Foreskin keratinocyte (primary cell): ENCODE measurements at places on chromosomes 16 and 17.

DNA sequence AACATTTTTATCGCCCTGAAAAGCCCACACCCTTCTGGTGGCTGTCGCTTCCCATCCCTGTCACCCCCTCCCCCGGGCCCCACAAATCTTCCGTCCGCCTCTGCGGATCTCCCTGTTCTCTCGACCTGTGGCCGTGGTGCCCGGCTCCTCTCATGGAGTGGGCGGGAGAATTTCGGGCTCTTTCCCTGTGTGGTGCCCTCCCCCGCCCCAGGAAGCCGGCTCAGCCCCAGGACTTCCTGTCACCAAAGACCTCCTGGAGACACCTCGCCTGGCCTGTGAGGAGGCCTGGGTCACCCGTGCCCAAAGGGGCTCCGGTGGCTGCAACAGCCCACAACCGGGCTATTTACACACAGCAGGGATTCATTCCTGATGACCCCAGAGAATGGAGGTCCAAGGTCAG lies 26.1 kb upstream of the UBE2I start:
- no peak for DNase-seq

DNA sequence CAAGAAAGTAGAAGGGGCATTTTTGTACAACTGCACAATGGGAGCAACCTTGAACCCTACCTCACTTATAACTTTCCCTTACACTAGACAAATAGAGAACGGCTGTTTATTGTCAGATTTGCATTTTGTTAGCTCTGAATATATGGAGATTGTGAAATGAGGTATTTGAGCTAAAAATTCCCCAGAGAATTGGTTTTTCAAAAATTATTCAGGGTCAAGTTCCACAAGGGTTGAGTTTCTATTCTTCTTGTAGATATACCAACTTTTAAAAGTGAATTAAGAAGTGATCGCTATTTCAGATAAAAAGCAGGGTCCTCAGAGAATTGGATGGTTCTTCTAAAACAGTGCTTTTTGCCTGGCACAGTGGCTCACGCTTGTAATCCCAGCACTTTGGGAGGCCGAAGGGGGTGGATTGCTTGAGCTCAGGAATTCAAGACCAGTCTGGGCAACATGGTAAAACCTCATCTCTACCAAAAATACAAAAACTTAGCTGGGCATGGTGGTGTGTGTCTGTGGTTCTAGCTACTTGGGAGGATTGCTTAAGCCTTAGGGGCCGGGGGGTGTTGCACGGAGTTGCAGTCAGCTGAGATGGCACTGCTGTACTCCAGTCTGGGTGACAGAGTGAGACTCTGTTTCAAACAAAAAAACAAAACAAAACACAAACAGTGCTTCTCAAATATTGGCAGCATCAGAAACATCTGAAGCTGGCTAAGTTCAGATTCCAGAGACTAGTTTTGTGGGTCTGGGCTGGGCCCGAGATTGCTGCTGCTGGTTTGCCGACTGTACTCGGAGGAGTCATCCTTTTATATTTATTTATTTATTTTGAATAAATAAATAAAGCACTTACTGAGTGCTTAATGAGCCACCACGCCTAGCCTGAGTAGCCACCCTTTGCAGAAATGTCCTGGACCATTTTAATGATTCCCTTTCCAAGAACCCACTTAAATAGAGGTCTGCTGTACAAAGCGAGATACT lies 50.9 kb downstream of the PECAM1 start:
- no peak for DNase-seq

GRCh38 chr16:71927787-71928186 lies 32.5 kb downstream of the IST1 start:
- no peak for DNase-seq

DNA sequence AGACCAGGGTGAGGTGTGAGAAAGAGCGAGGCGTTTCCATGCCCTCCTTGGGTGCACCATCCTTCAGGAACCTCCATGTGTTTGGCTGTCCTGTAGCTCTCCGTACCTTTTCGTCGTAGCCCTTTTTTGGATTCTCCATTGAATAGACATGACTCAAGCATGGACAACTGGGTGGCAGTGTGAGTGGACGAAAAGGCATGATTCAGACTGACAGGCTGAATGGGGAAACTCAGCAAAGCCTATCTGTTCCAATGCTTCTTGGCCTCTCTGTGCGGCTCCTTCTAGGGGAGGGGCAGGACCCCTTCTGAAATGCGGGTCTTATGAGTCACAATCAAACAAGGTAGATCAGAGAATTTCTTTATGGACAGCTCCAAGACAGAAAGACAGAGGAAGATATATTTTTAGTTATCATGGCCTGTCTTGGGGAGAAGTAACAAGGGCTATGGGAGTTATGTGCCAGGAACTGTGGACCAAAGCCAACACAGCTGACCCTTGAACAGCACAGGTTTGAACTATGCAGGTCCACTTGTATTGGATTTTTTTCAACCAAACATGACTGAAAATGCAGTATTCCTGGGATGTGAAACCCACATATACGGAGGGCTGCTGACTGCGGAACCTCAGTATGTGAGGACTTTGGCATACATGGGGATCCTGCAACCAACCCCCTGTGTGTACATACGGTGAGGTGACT lies 22.9 kb downstream of the ADORA2B start:
- DNase-seq: no peak

DNA sequence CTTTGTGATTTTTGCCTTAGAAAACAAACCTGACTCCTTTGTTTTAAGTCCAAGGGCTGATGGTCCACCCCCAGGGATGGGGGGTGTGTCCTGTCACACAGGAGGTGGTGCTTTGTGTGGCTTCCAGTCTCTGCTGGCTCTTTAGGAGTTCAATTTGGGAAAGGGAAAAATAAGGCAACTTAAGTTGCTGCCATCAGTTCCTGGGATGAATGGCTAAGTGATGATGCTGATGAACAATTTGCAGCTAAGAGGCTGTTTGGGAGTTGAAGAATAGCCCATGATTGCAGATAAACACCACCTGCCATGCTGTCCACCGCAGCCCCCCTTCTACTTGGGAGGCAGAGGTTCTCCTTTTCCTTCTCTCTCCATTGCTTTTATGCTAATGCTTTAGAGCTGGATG lies 40.2 kb downstream of the ARL4D start:
- DNase-seq: no peak

GRCh38 chr16:51408357-51408756 lies 257.3 kb upstream of the SALL1 start:
- DNase-seq: peak; percentile 37

DNA sequence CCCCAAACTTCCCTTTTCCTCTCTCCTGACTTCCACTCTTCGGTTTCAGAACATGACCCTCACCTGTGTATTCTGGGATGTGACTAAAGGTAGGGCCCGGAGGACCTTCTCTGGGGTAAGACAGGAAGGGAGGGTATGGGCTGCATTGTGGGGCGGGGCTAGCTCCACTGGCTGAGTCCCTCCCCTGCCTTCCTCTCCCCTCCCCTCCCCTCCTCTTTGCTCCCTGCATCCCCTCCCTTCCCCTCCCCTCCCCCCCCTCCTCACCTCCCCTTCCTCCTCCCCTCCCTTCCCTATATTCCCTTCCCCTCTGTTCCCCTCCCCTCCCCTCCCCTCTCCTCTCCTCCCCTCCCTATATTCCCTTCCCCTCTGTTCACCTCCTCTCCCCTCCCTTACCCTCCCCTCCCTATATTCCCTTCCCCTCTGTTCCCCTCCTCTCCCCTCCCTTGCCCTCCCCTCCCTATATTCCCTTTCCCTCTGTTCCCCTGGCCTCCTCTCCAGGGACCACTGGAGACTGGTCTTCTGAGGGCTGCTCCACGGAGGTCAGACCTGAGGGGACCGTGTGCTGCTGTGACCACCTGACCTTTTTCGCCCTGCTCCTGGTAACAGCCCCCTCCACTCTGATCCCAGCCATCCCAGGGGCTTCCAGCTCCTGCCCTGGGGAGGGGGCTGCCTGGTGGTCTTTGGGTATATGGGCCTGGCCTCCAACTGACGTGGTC lies 11.8 kb downstream of the ADGRG3 start:
- no peak for DNase-seq

GRCh38 chr16:30697264-30698138 lies 1.5 kb upstream of the SRCAP start:
- no peak for DNase-seq

GRCh38 chr17:1229349-1229899 lies 40.8 kb upstream of the BHLHA9 start:
- no peak for DNase-seq

- no peak for DNase-seq
These were observed 3.4 kb downstream of the FBXO39 start for GRCh38 chr17:6779411-6779810.

GRCh38 chr16:89018282-89019158 lies 41.5 kb upstream of the CBFA2T3 start:
- no peak for DNase-seq

DNA sequence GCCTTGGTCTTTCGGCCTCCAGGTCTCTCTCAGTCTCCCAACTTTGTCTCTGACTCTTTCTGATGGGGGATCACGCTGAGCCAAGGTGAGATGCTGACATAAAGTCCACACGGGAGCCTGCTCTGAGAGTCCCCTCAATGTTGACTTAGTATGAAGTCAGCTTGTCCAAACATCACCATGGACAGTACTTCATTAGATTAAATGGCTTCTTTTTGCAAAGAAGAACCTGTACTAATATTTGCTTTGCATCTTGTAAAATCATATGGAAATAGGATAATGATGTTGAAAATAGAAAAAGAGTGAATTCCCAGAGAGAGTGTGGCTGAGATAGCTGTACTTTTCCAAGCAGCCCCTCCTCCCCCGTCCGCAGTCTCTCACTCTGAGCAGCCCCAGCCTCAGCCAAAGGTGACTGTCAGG lies 56.7 kb upstream of the SIAH1 start:
- DNase-seq: no peak

- no peak for DNase-seq
These were observed 12.7 kb upstream of the RASD1 start for GRCh38 chr17:17508646-17509591.

DNA sequence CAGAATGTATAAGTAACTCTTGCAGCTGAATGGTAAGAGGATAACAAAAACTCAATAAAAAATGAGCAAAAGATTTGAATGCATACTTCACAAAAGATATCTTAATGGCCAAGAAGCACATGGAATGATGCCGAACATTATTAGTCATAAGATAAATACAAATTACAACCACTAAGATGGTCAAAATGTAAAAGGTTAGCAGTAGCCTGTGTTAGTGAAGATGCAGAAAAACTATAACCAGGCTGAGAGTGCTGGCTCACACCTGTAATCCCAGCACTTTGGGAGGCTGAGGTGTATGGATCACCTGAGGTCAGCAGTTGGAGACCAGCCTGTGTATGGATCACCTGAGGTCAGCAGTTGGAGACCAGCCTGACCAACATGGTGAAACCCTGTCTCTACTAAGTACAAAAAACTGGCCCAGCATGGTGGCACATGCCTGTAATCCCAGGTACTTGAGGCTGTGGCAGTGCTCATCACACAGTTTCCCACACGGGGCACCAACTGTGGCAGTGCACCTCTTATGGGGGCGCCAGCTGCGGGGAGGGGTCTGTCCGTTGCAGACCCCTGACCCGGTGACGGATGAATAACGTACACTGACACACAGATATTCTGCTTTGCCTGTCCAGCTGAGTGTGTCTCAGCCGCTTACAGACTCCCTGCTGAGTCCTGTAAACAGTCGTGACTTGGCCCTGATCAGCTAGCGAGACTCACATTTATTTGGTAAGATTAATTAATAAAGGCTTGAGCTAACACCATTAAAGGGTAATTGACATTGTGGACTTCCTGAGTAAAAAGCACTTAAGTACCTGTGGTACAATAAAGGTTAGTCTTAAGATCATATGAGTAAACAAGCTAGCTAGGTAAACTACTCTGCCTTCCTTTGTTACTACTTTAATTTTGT lies 45.7 kb upstream of the FAM20A start:
- DNase-seq: no peak

DNA sequence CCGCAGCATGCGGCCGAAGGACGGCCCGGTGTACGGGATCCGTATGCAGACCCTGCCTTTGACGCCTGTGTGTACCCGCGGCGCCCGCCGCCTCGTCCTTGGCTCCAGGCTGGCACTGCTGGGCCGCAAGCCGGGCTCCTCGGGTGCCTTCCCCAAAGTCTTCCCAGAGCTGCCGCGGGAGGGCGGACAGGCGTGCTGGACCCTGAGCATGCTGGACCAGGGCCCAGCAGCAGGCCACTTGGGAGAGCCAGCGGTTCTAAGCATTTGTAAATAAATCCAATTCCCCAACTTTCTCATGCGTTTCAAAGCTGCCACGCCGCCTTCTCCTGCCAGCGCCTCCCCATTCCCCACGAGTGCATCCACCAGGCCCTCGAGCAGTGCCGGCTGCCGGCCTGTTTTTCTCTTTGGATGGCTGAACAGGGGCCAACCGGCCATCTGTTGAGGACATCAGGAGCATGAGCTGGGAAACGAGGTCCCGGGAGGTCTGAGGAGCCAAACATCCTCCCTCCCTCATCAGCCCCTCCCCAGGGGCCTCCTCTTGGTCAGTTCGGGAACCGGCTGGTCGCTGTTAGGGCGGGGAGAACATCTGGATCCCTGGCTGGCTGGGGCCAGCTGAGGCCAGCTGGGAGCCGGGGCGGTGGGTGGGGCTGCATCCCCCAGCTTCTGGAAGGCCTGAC lies 20.5 kb upstream of the PABPN1L start:
- no peak for DNase-seq

DNA sequence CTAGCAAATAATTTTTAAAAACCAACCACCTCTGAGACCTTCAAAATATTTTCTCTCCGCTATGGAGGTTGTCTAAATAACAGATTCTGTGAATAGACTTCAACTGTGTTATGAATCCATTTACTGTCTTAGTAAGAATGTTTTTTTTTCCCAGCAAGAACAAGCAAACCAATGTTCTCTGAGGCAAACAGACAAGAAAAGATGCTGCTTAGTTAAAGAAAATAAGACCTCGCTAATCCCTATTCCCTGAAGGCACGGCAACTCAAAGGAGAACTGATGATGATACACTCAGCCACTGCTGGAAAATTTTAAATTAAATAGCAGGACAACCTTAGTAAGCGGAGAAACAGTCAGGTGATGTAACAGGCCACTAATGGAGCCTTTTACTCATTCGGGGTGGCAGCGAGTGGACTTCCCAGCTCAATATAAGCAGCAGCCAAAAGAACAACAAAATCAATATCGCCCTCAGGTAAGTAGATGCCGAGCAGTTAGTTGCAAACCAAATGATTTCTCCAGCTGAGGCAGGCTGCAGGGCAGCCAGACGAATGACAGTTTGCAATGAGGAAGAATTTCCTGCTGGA lies 81.8 kb downstream of the CPPED1 start:
- DNase-seq: no peak

GRCh38 chr16:13791095-13791494 lies 128.9 kb upstream of the ERCC4 start:
- no peak for DNase-seq

- no peak for DNase-seq
These were observed 128.8 kb downstream of the MGAT5B start for GRCh38 chr17:76996741-76997694.

- DNase-seq: no peak
These were observed 192.2 kb downstream of the WWOX start for GRCh38 chr16:78291604-78292003.

- no peak for DNase-seq
These were observed 26.6 kb downstream of the SSH2 start for GRCh38 chr17:29903471-29903870.

DNA sequence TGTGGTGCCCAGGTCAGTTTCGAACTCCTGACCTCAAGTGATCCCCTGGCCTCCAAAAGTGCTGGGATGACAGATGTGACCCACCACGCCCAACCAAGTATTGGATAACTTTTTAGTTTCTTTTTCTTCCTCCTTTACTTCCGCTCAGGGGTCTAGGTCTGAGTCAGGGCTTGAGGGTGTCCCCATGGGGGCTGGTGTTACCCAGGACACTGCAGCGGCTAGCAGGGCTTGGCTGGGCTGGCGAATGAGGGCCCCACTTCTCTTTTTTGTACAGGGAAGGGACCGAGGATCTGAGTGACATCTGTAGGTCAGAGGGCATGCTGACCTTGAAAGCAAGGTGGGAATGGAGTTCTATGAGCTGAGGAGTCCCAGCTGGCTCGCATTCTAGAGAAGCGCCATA lies 24.9 kb downstream of the RAB11FIP3 start:
- no peak for DNase-seq
